D721Med (cell line): ENCODE measurements at places on chromosomes 2 and 18.

DNA sequence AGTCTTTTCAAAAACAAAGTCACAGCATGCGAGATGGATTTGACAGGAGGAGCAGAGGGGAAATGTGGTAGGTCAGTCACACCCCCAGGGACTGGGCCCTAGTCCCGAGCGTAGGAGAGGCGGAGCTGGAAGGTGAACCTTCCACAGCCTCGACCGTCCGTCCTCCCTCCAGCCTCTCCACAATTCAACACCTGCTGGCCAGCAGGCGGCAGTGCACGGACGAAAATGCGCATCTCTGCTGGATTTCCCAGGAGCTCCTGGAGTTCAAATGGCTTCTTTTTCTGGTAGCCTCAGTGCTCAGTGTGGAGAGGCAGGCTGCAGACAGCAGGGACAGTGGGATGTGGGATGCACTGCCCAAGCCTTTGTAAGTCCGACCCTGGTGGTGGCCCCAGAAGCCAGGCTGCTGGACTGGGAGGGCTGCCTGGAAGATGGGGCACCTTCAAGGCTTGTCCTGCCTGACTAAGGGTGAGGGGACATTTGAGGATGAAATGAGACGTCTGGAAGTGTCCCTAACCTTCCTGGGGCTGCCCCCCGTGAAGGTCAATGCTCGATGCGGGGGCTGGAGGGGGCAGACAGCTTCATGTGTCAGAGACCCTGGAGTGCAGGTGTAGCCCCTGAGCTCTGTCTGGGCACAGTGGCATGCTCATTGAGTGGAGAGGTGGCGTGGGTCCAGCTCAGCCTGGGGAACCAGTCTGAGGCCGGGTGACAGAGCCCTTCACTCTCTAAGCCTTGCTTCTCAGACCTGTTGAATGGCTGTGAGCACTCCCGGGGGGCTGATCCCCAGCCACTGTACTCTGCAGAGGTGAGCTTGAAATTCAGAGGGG is 189.5 kb downstream of the TFCP2L1 start:
- peak; percentile 84 for DNase-seq

- no peak for DNase-seq
These were observed 54.1 kb downstream of the PXDN start for GRCh38 chr2:1690056-1690775.

GRCh38 chr2:70463997-70464396 is 89.6 kb downstream of the TGFA start:
- no peak for DNase-seq

DNA sequence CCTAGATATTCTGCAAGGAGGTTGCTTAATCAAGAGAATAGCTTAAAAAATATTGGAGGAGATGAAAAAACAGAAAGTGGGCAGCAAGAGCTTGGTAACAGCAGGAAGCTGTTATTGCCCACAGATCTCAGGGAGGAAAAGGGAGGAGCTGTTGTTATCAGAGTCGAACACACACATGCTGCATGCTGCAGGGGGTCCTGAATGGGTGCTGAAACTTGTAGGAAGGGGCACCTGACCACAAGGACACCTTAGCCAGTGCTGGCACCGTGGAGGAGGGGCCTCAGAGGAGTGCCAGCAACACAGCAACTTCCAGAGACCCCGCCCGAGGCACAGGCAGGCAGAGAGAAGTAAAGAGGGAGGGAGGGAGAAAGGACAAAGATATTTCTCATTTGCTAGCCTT is 332.9 kb downstream of the SOCS6 start:
- no peak for DNase-seq

DNA sequence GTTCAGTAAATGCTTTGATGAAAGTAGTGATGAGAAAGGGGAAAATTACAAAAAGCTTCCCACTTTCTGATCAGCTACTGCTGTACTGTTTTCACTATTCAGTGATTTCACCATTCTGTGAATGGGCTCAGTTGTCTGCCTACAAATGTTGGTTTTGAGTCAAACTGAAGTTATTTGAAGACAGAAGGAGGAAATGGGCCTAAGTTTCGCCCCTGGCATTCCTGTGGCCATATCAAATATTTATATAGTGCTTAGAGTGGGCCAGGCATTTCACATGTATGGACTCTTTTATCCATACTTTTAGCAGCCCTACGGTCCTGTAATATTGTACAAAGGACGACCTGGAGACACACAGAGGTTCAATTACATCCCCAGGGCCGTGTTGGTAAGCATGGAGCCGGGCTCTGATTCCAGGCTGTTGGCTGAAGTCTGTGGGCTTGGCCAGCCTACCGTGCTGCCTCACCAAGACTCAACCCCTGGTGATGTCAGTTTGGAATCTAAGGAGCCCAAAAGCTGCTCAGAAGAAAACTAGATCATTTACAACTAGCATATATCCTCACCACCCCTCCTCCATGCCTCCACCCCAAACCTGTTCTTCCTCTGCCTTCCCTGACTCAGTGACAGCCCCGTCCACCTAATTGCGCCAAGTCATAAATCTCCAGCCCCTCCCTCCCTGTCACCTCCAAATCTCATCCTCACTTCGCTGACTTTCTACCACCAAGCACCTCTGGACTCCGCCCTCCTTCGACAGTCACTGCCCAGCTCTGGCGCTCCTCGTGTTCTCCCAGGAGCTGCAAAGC is 10.1 kb upstream of the GRHL1 start:
- DNase-seq = no peak

DNA sequence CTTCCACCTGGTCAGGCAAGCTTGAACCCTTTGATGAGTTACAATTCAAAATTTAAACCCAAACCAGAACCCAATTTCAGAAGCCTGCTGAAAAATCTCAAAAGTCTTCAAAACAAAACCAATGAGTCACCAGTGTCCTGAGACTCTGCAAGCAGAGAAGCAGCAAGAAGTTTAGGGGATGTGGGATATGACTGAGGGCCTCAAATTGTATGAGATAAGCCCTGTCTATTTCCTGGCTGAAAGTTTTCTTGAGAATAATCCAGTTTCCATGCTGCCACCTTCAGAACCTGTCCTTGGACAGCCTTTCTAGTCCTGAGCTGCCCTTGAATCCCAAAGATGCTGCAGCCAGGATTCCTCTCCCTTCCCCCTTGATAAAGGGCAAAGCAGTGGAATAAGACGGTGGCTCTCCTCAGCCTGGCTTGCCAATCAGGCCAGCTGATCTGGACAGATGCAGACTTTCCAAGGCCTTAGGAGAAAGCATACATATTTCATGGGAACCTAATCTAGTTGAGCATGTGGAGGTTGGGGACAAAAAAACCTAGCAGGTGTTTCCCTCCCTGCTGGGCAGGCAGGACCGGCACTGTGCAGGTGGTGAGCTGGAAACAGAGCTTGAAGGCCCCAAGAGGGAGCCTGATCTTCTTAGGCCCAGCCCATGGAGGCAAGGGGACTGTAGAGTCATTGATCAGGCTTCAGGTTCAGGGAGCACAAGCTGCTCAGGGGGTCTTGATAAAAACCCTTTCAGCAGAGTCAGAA is 278.0 kb upstream of the MGAT5 start:
- no peak for DNase-seq

DNA sequence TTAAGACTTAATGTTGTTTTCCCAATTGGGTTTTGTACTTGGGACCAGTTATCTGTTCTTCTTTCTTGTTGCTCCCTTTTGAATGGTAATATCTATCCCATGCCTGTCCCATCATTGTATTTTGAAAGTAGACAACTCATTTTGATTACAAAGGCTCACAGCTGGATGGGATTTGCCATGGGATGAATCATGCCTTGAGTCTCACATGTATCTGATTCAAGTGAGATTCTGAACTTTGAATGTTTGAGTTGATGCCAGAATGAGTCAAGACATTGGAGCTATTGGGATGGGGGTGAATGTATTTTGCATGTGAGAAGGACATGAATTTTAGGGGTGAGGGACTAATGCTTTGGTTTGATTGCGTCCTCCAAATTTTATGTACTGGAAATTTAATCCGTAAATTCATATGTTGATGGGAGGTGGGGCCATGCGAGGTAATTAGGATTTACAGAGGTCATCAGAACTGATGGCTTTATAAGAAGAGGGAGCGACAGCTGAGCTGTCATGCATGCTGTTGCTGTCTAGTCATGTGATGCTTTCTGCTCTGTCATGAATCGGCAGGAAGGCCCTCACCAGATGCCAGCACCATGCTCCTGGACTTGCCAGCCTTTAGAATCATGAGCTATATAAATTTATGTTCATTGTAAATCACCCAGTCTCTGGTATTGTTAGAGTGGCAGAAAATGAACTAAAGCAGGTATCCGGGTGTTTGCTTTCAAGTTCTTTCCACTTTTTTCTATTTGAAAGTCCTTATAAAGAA is 741.3 kb upstream of the RAB6C start:
- no peak for DNase-seq

GRCh38 chr2:119753041-119753929 is 6.4 kb upstream of the PTPN4 start:
- DNase-seq = no peak

DNA sequence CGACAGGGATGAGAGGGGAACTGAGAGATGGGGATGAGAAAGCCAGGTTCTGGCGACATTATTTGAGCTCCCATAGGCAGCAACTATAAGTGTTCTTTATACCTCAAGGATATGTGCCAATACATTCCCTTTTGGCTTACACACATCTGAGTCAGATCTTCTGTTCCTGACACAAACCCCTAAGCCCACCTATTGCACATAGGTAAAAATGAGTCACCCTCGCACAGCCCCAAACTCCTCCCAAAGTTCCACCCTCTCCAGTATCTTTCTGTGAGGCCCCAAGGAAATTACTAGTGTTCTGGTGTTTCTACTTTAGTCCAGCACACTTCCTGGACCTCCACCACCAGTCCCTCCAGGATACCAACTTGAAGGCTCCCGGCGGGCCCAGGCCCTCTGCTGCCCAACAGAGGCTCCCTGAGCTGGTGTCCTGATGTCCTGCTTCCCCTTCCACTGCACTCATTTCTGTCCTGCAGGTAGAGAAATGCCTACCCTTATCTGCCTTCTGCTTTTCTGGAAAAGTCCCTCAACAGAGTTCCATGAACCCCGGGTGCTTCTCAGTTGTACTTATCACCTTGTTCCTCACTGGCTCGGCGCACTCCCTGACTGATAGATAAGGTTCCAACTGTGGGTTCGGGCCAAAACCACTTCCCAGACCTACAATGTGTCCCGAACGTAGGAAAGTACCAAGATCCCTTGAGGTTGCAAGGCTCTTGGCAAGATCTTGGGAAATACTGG is 125.5 kb downstream of the EN1 start:
- DNase-seq = no peak

DNA sequence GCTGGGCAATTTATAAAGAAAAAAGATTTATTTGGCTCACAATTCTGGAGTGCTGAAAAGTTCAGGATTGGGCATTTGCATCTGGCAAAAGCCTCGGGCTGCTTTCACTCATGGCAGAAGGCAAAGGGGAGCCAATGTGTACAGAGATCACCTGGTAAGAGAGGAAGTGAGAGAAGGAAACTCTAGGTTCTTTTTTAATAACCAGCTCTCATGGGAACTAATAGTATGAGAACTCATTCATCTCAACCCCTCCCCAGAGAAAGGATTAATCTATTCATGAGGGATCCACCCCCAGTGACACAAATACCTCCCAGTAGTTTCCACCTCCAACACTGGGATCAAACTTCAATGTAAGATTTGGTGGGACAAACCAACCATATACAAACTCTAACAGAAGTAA is 129.0 kb downstream of the EVA1A start:
- no peak for DNase-seq

- no peak for DNase-seq
These were observed 228.6 kb upstream of the STK17B start for GRCh38 chr2:196399722-196400691.

- no peak for DNase-seq
These were observed 31.3 kb downstream of the ACKR3 start for GRCh38 chr2:236600892-236601291.

- no peak for DNase-seq
These were observed 37.5 kb upstream of the SERPINB2 start for GRCh38 chr18:63850020-63850419.

DNA sequence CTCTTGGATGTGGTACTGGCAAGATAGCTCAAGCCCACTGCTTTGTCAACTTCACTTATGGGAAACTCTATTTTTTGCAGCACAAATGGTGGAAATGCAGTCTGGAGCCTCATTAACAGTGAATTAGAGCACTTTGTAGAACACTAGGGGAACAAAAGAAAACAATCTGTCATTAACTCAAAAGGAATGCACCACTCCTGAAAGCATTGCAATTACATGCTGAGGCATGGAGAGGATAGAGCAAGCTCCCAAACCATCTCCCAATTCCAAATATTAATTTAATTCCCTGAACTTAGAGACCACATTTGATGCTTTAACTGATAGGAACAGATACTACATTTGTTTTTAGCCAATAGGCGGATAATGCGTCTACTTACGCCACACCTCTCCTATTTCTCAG is 32.8 kb upstream of the TANC1 start:
- no peak for DNase-seq

DNA sequence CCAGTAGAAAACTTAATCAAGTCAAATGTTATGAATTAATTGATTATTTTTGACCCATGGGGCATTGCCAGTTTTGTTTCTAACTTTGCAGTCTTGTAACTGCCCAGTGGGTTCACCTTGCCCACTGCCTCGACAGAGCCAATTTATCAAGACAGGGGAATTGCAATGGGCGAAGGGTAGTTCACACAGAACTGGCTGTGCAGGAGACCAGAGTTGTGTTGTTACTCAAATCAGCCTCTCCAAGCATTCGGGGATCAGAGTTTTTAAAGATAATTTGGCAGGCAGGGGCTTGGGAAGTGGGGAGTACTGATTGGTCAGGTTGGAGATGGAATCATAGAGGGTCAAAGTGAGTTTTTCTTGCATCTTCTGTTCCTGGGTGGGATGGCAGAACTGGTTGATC is 168.5 kb upstream of the COPS8 start:
- DNase-seq = no peak

DNA sequence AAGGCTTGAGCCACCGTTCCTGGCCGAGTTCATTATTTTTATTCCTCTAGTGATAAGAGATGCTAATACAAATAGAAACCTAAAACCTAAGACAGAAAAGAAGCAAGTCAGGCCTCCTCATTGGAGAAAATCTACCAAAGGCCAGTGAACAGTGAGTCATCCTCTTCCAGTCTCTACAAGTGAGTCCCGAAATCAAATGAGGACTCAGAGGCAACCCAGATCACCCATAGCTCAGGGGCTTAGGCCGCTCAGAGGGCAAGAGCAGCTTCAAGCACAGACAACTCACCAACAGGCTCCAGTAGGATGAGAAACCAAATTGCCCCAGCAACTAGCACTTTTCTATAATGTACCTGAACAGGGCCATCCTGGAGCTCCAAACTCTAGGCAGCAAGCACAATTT is 42.7 kb upstream of the ACMSD start:
- no peak for DNase-seq

- no peak for DNase-seq
These were observed 77.0 kb upstream of the ZNF532 start for GRCh38 chr18:58787536-58788149.

- no peak for DNase-seq
These were observed 20.9 kb downstream of the TMEM237 start for GRCh38 chr2:201622306-201622970.
